Activated naive CD4-positive, alpha-beta T cell treated with anti-CD3 and anti-CD28 coated beads, Interleukin-2, amount 10 ng/mL, durations not matched to agents 7 days and 5 days (primary cell): ENCODE measurements at places on chromosomes 11 and 22.

DNA sequence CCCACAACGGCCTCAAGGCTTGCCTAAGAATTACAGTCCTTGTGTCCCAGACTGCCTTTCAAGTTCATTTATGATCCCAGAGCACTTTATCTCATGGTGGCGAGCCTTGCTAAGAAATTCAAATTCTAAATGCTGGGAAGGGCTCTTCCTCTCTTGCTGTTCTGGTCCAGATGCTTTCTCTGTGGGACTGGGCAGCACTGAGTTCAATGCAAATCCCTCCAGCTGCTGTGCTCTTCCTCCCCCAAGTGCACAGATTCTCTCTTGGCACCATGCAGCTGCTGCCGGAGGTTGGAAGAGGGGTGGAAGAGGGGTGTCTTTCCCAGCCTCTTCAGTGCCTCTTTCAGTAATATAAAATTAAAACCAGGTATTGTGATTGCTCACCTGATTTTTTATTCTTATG is 828.0 kb downstream of the DLG2 start:
- no peak overlapping the region for H3K4me3 ChIP-seq
- H3K36me3 ChIP-seq: no peaks in the 10 kb centered on the region
- no peaks in the 10 kb centered on the region for H3K27me3 ChIP-seq
- H3K4me1 ChIP-seq: no peaks in the 10 kb centered on the region
- no peak overlapping the region for H3K27ac ChIP-seq
- no peak for DNase-seq

- DNase-seq: no peak
- no peaks in the 10 kb centered on the region for H3K36me3 ChIP-seq
- H3K4me1 ChIP-seq: no peaks in the 10 kb centered on the region
- H3K4me3 ChIP-seq: no peak overlapping the region
- peaks cover 14% of the 10 kb centered on the region for H3K27me3 ChIP-seq
Measured at GRCh38 chr11:11217929-11218628, 135.0 kb downstream of the CSNK2A3 start.

DNA sequence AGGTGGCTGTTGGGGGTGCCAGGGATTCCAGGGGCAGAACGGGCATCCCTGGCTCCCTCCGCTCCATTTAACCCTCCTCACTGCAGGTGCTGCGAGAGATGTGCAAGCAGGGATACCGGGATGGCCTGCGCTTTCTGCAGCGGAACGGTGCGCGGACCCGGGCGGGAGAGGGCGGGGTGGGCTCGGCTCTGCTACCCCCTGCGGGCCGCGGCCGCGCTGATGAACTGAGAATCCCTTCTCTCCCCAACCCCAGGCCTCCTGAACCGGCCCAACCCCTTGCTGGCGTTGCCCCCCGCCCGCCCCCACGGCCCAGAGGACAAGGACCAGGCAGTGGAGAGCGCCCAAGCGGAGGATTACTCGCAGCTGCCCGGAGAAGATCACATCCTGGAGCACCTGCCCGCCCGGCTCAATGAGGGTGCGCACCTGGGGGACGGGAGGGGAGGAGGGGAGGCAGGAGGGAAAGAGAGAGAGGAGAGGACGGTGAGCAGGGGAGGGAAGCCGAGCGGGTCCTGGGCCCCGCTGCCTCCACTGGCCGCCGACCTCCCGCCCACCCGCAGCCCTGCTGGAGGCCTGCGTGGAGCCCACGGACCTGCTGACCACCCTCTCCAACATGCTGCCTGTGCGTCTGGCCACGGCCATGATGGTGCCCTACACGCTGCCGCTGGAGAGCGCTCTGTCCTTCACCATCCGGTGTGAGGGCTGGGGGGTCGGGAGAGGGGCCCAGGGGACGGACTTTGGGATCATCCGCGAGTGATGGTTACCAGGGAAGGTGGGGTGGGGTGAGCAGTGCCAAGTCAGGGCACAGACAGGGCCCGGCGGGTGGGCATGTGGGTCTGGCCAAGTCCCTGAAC is 4.1 kb upstream of the CRACR2B start:
- no peak for DNase-seq
- no peak overlapping the region for H3K27ac ChIP-seq
- H3K4me1 ChIP-seq: peaks cover 36% of the 10 kb centered on the region
- H3K4me3 ChIP-seq: no peak overlapping the region

- DNase-seq: no peak
- no peak overlapping the region for H3K4me3 ChIP-seq
- no peaks in the 10 kb centered on the region for H3K4me1 ChIP-seq
- no peak overlapping the region for H3K27ac ChIP-seq
Measured at GRCh38 chr11:15903246-15903645, 453.1 kb downstream of the SOX6 start.

DNA sequence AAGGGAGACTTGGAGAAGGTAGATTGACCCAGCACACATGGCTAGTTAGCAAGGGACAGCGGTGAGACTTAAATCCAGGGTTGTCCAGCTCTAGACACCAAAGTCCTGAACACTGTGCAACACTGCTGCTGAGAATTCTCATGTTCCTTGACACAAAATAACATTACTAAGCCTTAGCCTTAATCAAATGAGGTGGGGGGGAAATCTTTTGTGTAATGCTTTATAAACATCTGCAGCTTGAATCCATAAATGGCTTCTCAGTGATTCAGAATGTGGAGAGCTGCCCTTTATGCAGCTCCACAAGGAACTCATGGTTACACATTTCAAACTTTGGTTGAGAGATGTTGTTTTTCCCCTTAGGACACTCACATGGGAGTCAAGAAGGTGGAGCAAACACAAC is 80.0 kb downstream of the CD44 start:
- peaks cover 83% of the 10 kb centered on the region for H3K36me3 ChIP-seq
- no peaks in the 10 kb centered on the region for H3K27me3 ChIP-seq
- no peak for DNase-seq
- no peak overlapping the region for H3K27ac ChIP-seq
- no peak overlapping the region for H3K4me3 ChIP-seq

- H3K4me3 ChIP-seq: no peak overlapping the region
- H3K27me3 ChIP-seq: peaks cover 5% of the 10 kb centered on the region
- H3K4me1 ChIP-seq: no peaks in the 10 kb centered on the region
Measured at GRCh38 chr11:120420572-120420971, 84.4 kb downstream of the ARHGEF12 start.

- H3K4me1 ChIP-seq: peaks cover 61% of the 10 kb centered on the region
- H3K36me3 ChIP-seq: peaks cover 54% of the 10 kb centered on the region
- peak overlapping the region; percentile 100 for H3K4me3 ChIP-seq
- DNase-seq: no peak
Measured at GRCh38 chr11:67435727-67436458, 1.6 kb downstream of the PTPRCAP start.

DNA sequence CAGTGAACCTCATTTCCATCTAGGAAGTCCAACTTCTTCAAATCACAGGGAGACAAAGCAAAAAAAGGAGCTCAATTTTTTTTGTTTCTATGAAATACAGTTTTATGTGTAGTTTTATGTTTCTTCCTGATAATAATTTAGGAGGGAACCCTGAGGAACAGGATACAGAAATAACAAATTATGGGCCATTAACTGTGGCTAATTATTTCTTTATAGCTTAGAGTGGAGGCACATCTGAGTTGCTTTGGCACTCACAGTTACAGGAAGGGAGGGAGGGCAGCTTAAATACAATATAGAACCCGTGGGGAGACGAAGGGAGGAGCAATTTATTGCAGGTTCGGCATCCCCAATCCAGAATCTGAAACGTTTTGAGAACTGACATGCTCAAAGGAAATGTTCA is 37.1 kb upstream of the HORMAD2 start:
- H3K27me3 ChIP-seq: peaks cover 10% of the 10 kb centered on the region
- DNase-seq: no peak
- H3K4me1 ChIP-seq: peaks cover 13% of the 10 kb centered on the region

DNA sequence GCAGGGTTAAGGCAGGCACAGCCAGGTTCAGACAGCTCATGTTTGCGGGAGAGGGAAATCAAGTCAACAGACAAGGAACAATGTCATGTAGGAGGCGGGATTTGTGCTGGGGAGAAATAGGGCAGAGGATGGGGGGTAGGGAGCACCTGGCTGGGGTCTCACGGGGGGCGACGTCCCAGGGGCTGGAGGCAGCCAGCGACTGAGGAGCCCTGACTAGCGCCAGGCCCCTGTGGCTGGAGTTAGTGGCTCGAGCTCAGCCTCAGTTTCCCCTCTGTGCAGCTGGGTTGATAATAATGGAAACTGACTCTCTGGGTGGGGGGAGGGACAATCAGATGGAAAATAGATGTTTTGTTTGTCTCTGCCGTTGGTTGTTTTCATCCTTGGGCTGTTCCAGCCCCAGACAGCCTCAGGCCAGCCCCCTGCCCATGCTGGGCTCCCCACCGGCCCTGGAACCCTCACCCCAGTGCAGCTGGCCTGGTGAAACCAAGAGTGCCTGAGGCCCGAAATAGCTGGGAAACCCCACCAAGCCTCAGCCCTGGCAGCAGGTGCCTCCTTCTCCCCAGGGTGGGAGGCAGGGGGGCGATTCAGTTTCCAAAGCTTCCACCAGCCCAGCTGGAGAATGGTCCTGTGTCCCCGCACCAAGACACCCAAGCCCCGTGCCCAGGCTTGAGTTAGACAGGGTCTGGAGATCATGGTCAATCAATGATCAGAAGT is 44.1 kb downstream of the IGLL5 start:
- H3K36me3 ChIP-seq: no peaks in the 10 kb centered on the region
- H3K4me3 ChIP-seq: no peak overlapping the region
- no peak overlapping the region for H3K27ac ChIP-seq
- DNase-seq: no peak

DNA sequence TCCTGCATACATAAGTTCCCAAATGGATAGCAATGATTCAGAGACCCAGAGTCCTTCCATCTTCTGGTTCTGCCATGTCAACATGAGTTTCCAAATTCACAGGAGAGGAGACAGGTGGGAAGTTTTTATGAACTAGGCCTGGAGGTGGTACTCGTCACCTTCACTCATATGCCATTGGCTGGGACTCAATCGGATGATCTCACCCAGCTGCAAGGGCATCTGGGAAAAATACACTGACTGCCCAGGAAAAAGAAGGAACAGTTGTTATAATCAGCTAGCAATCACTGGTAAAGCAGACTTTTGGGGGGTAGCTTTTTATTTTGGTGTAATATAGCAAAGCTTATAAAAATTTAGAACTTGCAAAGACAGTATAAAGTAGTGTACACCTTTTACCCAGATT is 83.9 kb downstream of the OTOG start:
- H3K27me3 ChIP-seq: peaks cover 16% of the 10 kb centered on the region
- no peaks in the 10 kb centered on the region for H3K36me3 ChIP-seq
- no peak overlapping the region for H3K4me3 ChIP-seq
- no peak for DNase-seq

GRCh38 chr11:111735262-111736116 is 30.7 kb downstream of the PPP2R1B start:
- H3K4me1 ChIP-seq: peaks cover 2% of the 10 kb centered on the region
- H3K27me3 ChIP-seq: no peaks in the 10 kb centered on the region
- peaks cover 14% of the 10 kb centered on the region for H3K36me3 ChIP-seq
- no peak overlapping the region for H3K4me3 ChIP-seq
- H3K27ac ChIP-seq: no peak overlapping the region
- no peak for DNase-seq

GRCh38 chr11:73265278-73265810 is 6.8 kb upstream of the P2RY6 start:
- H3K27me3 ChIP-seq: peaks cover 87% of the 10 kb centered on the region
- no peak for DNase-seq
- H3K27ac ChIP-seq: no peak overlapping the region

DNA sequence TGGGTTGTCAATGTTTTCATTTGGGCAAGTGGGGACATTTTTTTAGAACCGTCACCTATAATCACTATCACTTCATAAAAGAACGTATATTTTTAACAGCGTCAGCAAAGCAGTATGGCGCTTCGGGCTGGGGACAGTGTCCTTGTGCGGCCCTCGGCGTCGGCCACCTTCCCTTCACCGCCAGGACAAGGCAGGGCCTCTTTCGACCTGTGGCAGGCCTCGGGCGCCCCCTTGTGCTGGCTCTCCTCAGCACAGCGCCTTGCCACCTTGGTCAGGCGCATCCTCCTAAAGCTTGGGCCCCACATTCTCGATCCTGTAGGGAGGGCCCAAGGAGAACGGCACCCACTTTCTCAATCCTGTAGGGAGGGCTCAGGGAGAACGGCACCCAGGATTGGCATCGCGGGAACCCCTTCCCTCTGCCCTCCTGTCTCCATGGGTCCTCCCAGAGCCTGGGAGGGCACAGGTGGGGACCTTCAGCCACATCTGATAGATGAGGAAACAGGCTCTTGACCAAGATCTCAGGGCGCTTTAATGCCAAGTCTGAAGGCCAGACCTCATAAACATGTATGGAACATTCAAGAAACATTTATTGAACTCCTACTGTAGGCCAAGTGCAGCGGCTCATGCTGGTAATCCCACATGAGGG is 11.5 kb upstream of the FADD start:
- peak; percentile 72 for DNase-seq
- no peaks in the 10 kb centered on the region for H3K4me1 ChIP-seq
- H3K4me3 ChIP-seq: no peak overlapping the region

- no peak overlapping the region for H3K27ac ChIP-seq
- peaks cover 17% of the 10 kb centered on the region for H3K27me3 ChIP-seq
- H3K4me3 ChIP-seq: no peak overlapping the region
Measured at GRCh38 chr11:74446532-74446938, 20.8 kb downstream of the KCNE3 start.

DNA sequence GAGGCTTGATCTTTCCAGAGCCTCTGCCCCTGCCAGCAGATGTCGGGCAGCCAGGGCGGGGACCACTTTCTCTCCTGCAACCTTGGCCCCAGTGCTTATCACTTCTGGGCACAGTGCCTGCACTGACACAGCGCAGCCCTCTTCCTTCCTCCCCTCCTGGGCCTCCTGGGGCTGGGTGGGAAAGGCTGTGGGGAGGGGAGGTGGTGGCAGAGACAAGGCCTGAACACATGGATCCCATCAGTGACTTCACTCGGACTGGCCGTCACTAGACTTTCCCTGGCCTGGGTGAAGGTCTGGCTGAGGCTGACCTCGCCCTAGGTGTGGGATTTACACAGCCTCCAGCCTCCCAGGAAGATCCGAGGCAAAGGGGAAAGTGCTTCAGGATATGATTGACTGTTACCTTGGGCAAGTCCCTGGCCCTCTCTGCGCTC is 68.1 kb downstream of the LRRC32 start:
- no peaks in the 10 kb centered on the region for H3K36me3 ChIP-seq
- H3K27me3 ChIP-seq: peaks cover 49% of the 10 kb centered on the region
- no peak overlapping the region for H3K27ac ChIP-seq
- H3K4me1 ChIP-seq: peaks cover 17% of the 10 kb centered on the region

DNA sequence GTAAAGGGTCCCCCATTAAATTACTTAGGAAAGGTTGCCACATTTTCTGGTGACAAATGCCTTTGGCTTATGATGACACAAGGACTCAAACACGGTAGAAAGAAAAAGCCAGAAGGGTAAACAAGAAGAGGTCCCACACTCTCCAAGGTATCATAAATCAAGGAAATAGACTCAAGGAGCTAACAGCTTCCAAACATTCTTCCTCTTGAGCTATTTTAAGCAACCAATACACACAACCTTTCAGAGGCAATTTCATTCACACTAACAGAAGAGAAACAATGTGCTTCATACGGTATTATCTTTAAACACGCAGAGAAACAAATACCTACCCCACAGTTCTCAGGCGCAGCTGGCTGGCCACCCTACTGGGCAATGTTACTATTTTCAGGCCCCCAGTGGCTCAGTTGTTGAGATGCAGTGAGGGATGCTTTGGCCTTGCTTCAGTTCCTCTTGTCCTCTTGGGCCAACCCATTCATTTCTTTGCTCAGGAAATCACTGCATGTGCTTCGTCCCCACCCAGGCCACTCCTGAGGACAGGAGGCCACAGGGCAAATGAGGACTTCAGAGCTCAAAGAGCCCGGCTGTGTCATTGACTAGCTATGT is 15.8 kb downstream of the ABTB2 start:
- H3K4me3 ChIP-seq: no peak overlapping the region
- H3K36me3 ChIP-seq: no peaks in the 10 kb centered on the region
- no peak for DNase-seq
- no peaks in the 10 kb centered on the region for H3K4me1 ChIP-seq
- H3K27me3 ChIP-seq: peaks cover 6% of the 10 kb centered on the region
- H3K27ac ChIP-seq: no peak overlapping the region
